ENCODE measurements at places on chromosomes 2 and 18.

DNA sequence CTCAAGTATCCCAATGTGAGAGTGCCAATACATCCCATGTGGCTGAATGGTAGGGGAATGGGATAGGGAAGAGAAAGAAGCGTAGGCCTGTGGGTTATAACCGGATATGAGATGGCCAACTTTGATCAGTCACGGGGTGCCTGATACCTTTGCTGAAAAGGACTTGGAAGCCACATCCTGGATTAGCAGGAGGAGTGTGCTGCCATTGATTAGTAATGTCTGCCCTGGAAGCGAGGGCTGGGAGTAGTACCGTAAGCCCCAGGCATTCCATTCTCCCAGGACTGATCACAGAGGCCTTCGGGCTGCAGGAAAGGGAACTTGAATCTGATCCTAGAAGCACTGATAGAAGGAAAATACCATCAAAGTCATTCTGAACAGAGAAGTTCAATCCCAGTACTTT, 218.5 kb downstream of the TFCP2L1 start:
- DNase-seq, result no peak

DNA sequence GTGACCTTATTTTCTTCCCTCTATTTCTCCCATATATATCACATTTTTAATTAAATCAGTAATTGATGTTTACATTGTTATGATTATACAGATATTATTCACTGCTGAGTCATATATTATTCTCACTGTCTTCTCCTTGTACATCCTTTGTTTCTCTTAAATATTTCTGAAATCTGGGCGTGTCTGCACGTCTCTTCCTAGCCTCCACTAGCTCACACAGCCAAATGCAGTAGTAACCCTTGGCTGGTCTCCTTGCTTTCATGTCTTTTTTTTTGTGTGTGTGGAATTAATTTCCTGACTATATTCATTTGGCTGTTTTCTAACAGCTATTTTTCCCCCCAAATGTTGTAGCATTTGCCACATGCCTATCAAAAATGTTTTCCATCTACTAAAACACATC, 15.8 kb downstream of the CCNYL1 start:
- no peak for DNase-seq

DNA sequence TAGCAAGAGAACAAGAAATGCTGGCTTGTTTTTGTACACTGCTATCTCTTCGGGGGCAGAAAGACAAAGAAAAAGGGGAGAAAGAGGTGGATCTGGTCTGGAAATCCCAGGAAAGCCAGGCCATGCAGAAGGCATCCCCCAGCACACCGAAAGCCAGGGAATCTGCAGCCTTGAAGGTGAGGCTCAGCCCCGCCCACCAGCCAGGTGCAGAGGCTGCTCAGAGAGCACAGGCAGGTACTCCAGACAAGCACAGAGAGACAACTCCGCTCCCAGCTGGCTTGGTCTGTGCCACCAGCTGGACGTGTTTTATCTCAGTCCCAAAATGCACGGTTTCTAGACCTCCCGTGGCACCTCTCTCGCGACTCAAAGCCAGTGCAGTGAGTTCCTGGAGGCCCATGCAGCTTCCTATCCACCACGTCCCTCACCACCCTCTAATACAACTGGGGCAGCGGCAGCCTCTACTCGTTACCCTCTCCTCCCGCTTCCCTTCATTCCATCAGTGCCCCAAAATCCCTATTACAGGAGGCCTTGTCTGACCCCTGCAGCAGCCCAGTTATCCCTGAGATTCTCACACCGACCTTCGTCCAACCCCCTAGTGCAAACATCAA, 62.8 kb downstream of the HDAC4 start:
- DNase-seq, result no peak

DNA sequence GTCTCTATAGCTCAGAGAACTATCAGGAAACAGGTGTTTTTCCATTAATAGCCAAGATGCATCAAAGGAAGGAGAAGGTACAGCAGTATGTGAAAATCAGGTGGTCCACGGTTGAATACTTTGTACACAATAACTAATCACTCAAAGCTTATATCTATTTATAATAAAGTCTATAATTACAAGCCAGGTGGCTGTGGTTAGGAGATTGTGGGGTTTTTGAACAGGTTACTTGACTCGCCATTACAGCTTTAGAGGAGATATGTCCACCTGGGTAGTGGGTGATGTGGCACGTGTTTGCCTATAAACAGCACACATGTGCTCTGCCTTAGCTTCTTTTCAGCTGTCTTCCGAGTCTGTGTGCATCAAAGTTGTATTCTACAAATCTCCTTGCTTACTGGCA, 892.2 kb upstream of the ZEB2 start:
- no peak for DNase-seq

GRCh38 chr2:196915507-196916189, 10.9 kb downstream of the PGAP1 start:
- no peak for DNase-seq

DNA sequence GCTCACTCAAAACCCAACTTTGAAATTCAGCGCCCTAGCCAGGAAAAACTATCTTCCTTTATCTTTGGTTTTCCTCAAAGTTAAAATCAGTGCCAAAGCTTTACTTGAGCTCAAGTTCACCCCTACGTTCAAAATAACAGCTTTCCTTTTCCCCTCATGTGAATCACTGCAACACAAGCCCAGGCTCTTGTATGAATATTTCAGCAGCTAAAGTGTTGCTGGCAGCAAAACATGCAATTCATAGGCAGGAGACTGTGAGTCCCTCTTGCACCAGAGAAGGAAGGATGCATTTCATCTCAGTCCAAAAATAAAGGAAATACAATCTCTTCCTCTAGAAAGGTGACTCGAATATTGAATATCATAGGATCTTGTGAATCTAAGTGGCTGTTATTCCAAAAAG, 461.3 kb upstream of the SOX11 start:
- no peak for DNase-seq

DNA sequence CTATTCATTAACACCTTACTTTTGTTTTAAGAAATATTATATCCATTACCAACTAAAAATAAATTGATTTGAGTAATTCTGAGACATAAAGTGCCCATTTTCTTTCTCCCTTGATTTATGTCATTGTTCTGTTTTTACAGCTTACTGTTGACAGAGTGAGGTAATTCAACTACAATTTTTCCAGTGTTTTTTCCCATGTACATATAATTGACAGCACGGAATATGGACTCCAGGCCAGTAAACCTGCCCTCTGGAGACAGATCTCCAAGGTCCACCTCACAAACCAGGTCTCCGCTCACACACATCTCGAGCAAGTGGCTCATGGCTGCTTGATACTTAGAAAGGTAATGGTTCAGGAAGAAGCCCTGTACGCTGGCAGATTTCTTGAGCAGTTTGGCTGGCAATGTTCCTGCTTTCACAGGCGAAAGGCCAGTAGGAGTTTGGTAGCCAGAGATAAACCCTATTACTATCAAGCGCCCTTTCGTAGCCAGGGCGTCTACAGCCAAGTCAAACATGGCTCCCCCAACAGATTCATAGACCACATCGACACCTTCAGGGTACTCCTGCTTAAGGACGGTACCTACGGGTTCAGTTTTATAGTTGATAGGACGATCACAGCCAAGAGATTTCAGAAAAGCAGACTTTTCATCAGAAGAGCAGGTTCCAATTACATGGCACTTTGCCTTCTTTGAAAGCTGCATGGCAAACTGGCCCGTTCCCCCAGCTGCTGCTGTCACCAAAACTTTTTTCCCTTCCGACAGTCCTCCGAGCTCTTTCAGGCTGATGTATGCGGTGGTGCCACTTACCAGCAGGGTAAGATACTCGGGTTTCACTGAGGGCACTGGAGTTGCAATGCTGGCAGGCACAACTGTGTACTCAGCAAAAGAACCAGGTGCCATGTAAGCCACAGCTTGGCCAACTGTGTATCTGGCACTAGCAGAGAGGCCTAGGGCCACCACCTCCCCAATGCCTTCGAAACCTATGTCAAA, 7.4 kb downstream of the PTGR3 start:
- DNase-seq, result no peak
